ENCODE measurements at places on chromosomes 4 and X.

- DNase-seq: no peak
These were observed 842.8 kb downstream of the CCSER1 start for GRCh38 chr4:90970021-90970420.

DNA sequence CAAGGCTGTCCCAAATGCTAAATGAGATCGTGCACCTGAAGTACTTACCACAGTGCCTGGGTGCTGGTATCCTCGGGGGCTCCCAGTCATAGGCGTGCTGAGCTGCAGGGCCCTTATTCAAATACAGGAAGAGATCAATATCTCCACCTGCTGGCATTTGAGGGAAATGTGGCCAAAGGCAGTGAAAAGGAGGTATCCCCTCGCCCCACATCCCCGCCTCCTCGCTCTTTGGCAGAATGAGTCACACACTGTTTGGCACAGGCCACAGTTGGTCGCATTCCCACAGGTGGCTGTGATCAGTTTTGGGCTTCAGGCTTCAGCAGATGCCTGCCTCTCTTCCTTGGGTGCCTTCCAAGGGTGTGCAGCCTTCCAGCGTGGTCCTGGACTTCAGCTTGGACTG, 28.4 kb downstream of the ZNF185 start:
- DNase-seq: no peak

DNA sequence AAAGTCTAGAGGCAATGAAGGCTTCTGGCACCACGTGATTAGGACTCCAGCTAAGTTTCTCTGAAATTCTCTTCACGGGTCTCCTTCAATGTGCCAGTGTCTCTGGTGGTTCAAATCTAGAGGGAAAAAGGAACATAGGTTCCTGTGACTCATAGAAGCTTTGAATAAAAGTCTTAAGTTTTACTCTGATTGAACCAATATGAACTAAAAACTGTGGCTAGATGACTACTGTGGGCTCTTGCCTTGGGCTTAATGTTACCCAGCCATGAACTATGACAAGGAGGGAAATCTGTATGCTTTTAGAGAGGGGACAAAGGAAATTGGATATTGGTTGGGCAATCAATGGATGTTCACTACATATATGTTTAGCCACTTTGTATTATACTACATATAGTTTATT, 49.9 kb upstream of the TEX13D start:
- no peak for DNase-seq

GRCh38 chr4:74376888-74377483, 12.0 kb downstream of the EREG start:
- no peak for DNase-seq

- no peak for DNase-seq
These were observed 11.2 kb upstream of the AMOT start for GRCh38 chrX:112851806-112852205.

DNA sequence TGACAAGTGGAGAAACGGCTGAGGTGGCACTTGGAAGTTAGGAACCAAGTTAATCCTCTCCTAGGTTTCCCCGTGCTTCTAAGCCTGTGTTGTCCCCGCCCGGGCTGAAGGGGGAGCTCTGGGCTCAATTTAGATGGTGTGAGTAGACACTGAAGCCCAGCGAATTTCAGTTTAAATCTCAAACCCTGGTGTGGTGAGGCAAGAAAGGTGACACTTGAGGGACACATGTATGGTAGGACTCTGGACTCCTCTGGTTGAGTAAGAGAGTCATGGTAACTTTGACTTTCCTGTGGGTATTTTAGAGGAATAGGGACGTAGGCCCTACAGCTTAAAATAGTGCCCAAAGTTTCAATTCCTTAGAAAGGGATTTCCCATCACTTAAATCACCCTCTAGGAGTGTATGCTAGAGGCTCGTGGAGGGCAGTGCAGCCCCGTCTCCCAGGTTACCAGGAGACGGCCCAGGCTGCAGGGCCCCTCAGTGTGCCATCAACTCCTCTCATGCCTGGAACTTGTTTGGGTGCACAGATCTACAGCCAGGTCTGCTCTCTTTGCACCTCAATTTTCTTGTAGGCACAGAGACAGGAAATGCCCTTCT, 24.0 kb downstream of the HAND2 start:
- DNase-seq: peak; percentile 17

DNA sequence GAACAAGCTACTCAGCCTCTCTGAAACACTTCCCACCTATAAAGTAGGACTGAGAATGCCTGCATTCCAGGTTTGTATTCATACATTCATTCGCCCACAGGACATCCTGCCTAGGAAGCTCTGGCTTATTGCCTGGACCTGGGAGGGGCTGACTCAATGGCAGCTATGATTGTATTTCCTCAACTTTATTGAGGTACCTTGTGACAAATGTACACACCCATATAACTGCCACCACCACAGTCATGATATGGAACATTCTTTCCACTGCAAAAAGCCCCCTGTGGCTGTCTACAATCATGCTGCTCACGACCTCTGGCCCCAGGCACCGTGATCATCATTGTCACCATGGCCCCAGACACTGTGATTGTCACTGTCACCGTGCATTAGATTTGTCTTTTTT, 68.3 kb downstream of the ABLIM2 start:
- no peak for DNase-seq

GRCh38 chrX:132413459-132413858, 75.4 kb downstream of the MBNL3 start:
- DNase-seq: no peak

- DNase-seq: no peak
These were observed 1477.7 kb upstream of the IGFBP7 start for GRCh38 chr4:58587856-58588255.

All from NCI-H1417 treated with DMSO at 0.1 percent for 48 hours (cell line).